SJCRH30 (cell line): ENCODE measurements at places on chromosomes 2 and 18.

DNA sequence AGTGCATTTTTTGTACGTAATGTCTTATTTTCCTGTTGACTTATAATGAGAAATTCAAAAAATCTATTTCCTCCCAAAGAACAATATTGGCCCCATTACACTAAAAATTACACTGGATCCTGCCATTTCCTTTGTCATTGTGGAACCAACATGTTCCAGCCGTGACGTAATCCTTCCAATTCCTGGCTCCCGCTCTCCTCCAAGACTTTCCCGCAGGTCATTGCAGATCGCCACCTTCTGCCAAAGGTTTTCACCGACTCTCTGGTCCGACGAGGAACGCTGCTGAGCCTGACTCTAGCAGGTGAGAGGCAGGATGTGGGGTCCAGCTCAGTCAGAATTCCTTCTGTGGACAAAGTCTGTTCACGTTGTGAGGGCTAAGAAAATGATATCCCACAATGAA is 38.0 kb downstream of the PTGR3 start:
- no peak for DNase-seq

GRCh38 chr2:86241611-86242010 is 42.4 kb downstream of the MRPL35 start:
- no peak for DNase-seq

GRCh38 chr18:77059294-77059916 is 73.2 kb downstream of the MBP start:
- peak; percentile 59 for DNase-seq

GRCh38 chr2:177296040-177296439 is 31.5 kb upstream of the NFE2L2 start:
- no peak for DNase-seq

GRCh38 chr18:28963481-28963880 is 786.6 kb upstream of the CDH2 start:
- no peak for DNase-seq
